ENCODE measurements at places on chromosomes 3 and 15. TPM values are rescaled to one million over a fixed set of nuclear protein-coding genes. Genes with fewer than 3 reads are reported as not detected.

Gene CCR8
- total RNA-seq = not detected

Gene FGF7
- 178 TPM for total RNA-seq

Gene IMP3
- total RNA-seq = 144 TPM

Gene TTLL13
- total RNA-seq = 0.15 TPM

Gene PLXNB1
- total RNA-seq = 148 TPM

- DNase-seq = no peak
Measured at GRCh38 chr3:89114841-89115223, 7.4 kb downstream of the EPHA3 start.

- DNase-seq = no peak
Measured at GRCh38 chr3:177131927-177132636, 65.2 kb downstream of the TBL1XR1 start.

GRCh38 chr3:45210308-45211041, 15.6 kb downstream of the TMEM158 start:
- peak; percentile 82 for DNase-seq

DNA sequence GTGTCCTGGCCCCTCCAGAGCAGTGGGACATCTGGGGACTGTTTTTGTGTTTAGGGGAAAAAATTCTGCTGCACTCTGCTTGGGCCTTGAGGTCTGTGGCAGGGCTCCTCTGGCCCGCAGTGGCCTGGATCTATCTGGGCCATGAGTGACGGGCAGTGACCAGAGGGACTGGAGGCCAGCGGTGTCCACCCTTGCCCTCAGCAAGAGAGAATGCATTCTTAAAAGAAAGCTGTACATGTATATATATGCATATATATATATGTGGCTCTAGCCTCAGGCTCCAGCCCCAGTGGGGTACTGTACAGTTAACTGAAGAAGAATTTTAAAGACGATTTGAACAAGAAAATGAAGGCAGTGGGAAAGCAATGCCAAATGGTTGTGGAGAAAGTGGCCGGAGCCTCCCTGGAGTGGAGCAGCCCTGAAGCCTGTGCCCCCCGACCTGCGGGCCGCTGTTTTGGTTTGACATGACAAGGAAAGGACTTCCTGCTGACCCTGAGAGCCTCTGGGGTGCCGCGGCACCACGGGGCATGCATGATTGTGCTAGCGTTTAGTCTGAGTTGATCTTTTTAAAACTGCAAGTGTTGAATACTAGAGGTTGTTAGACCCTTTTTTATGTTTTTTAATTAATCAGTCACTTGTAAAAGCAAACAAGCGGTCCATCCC, 52.2 kb downstream of the PLXNA1 start:
- DNase-seq = no peak

DNA sequence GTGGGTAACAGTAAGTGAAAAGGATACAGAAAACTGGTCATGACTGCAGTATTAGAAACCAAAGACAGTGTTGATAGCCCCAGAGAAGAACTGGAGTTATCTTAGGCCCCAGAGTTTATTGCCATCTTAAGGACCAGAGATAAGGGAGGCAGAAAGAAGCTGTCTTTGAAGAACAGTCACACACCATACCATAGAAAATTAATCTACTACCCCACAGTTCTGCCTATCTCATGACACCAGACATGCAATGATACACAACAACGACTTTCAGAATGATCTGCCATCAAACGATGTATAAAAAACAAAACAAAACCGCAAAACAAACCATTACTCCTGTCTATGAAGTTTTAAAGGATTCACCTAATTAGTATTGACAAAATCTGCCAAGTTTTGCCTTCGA, 9.6 kb downstream of the CPOX start:
- no peak for DNase-seq

- DNase-seq = no peak
Measured at GRCh38 chr15:100224206-100225185, 117.3 kb downstream of the ADAMTS17 start.

DNA sequence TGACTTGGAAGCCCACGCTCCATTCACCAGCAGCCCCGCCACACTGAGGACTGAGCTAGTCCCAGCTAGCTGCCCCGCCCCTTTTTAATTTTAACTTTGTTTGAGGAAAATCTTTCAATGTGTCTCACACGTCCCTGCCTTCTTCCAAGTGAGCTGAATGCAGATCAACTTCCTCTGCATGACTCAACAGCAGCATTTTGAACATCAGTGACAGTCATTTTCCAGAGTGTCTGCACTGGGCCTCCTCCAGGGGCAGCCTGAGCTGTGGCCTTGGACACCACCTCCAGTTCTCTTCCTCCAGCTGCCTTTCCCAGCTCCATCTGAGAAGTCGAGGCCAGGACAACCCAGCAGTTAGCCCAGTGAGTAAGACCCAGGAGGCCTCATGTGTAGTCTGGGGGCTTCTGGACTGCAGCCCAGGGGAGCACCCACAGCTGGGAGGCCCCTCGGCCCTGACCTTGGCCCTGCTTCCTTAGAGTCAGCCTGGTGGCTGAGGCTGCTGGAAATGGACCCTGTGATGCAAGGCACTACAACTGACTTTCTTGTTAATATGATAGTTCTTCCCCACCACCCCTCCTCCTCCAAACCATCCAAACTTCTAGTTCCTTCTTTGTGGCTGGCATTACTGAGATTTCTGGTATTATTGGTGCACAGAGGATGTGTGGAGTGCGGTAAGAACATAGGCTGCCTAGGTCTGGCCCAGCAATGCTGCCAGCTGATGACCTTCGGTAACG, 21.4 kb upstream of the ESYT3 start:
- no peak for DNase-seq

DNA sequence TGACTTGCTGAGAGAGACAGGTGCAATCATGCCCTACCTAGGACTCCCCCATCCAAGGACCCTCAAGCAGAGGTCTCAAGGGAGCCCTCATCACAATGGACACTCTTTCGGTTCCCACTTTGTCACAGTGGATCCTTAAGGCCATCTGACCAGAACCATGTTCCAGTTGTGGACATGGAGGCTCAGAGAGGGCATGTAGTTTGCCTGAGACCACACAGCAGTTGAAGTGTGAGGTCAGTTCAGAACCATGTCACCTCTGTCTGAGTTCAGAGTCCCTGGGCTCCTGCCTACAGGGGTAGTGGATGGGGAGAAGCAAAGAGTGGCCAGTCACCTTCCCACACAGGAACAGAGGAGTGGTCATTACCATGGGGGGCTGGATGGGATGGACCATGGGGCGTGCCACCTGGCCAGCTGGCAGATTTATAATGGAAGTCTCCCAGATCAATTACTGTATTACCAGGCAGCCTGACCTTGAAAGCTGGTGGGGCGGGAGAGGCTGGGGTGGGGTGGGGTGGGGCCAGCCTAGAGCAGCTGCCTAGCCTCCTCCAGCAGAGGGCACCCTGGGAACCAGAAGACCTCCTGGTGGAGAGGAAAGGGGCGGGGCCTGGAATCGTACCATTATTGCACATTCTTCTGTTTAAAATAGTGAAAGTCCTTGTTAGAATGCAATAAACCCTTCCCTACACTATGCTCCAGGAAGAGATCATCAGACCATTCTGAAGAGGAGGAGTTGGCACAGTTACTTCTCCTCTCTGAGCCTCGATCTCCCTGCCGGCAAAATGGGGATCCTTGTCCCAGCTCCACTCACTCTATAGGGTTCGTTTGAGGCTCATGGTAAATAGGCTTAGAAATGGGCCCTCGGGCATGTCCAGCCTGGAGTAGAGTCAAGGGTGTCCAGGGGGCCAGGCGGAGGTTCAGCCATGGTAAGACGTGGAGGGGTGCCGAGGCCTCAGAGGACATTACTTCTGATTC, 26.9 kb upstream of the LINGO1 start:
- no peak for DNase-seq

All from breast epithelium (tissue), 4 donors.